Stimulated activated CD4-positive, alpha-beta T cell treated with anti-CD3 and anti-CD28 coated beads, Interleukin-12 subunit alpha, Interleukin-12 subunit beta, amount 100 ng/mL, for 4 hours (primary cell): ENCODE measurements at places on chromosomes 13 and 19.

- no peak for DNase-seq
Measured at GRCh38 chr19:42113641-42114348, 18.5 kb downstream of the POU2F2 start.

DNA sequence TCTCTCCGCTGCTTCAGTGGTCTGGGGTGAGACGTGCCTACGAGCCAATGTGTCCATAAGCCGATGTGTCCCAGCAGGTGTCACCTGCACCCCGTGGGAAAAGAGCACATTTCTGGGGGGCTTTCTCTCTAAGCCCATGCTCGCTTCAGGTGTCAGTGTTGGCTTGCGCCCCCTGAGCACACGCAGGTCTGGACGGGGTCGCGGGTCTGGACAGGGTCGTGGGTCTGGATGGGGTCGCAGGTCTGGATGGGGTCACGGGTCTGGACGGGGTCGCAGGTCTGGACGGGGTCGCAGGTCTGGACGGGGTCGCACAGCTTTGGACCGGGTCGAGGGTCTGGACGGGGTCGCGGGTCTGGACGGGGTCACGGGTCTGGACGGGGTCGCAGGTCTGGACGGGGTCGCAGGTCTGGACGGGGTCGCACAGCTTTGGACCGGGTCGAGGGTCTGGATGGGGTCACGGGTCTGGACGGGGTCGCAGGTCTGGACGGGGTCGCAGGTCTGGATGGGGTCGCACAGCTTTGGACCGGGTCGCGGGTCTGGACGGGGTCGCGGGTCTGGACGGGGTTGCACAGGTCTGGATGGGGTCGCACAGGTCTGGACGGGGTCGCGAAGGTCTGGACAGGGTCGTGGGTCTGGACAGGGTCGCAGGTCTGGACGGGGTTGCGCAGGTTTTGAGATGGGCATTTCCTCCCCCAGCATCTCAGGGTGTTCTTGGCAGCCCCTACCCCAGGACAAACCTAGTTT, 24.5 kb upstream of the TFDP1 start:
- no peak for DNase-seq

GRCh38 chr13:48500652-48501197, 32.2 kb downstream of the RCBTB2 start:
- no peak for DNase-seq

DNA sequence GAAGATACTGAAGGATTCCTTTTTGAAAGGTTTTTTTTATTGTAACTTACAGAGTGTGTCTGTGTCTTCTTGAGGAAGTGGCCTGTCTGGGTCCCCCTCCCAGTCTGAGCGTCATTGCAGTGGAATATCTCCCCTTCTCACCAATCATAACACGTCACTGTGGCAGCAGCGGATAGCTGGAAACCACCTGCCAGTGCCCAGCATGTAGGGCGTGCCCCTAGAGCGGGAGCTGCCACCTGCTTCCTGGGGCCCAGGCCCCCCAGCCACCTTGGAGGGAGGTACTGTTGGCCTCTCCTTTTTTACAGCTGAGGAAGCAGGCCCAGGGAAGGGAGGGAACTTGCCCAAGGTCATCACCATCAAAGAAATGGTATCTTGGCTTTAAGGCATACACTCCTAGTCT, 4.6 kb upstream of the DNM2 start:
- DNase-seq = no peak

DNA sequence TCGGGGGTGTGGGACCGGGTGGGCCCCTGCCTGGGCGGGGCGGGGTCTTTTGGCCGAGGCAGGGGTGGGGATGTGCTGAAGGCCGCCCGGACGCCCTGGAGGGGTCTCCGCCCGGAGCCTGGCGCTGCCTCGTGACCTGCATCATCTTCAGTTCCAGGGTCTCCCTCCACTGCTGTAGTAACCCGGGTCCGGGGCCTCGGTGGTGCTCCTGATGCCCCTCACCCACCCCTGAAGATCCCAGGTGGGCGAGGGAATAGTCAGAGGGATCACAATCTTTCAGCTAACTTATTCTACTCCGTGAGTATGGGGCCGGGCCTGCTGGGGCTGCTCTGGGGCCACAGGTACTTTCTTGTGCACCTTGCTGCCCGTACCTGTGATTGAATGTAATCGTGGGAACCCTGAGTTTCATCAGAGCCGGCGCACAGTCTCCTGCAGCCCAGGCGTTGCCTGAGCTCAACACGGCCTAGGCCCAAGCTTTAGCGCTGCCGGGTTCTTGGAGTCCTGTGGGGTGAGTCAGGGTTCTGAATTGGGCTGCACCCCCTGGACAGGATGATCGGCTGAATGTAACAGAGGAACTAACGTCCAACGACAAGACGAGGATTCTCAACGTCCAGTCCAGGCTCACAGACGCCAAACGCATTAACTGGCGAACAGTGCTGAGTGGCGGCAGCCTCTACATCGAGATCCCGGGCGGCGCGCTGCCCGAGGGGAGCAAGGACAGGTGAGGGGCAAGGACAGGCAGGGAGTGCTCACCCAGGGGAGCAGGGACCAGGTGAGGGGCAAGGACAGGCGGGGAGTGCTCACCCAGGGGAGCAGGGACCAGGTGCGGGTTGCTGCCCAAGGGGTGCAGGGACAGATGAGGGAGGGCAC, 10.5 kb downstream of the PEAK3 start:
- no peak for DNase-seq

DNA sequence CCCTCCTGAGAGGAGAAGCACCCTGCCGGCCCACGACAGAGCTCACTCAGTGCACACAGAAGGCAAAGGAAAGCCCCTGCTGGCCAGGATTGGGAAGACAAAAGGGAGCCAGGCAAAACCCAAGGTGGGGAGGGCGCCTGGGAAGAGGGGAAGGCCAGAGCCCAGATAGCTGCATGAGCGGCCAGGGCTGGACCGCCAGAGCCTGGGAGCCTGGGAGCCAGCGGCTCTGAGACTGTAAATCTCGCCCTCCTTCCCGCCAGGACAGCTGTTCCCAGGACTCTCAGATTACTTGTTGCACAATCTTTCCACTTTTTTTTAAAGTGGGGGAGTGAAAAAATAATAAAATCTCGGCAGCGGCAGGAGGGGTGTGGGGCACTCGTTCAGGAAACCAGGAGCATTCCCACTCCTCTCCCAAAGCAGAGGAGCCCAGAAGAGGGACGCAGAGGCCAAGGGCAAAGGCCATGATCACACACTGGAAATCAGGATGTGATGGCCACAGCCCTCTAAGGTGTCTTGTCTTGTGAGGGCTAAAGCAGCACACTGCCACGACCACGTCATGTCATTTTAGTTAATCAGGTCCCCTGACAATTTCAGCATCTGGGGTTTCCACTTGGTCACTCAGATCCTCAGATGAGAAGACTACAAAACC, 19.6 kb upstream of the EPHX3 start:
- no peak for DNase-seq

DNA sequence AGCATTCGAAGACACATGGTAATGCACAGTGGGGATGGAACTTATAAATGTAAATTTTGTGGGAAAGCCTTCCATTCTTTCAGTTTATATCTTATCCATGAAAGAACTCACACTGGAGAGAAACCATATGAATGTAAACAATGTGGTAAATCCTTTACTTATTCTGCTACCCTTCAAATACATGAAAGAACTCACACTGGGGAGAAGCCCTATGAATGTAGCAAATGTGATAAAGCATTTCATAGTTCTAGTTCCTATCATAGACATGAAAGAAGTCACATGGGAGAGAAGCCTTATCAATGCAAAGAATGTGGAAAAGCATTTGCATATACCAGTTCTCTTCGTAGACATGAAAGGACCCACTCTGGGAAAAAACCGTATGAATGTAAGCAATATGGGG, 16.2 kb upstream of the ZNF763 start:
- no peak for DNase-seq

DNA sequence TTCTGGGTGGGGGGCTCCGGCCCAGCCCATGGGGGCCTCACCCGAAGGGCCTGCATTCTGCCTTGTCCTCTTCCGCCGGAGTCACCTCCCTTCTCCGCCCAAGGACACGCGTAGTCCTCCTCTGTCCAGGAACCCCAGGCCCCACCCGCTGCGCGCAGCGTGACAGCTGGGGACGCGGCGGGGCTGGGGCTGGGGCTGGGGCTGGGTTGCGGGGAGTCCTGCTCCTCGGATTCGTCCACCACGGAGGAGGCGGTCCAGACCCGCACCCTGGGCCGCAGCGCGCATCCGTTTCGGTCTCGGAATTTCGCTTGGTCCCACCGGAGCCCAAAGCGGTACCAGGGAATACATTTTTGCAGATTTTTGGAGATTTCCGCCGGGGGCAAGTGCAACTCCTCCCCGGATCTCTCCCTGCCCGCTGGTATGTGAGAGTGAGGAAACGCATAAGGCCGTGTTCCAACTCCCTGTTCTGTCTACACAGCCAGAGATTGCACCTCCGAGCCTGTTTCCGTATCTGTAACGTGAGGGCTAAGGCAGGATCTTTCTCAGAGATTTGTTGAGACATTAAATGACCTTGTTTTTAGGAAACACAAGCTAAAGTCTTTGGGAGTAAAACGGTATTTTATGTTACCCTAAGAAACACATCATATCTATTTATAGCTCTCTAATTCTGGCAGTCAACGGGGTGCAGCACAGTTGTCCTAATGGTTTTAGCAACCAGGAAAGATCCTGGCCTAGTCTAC, at the start of gene COX7A1:
Gene COX7A1 (minus strand): TSS at position 96 of the 740 bp plus-strand sequence. CDS start 40 bp downstream, at position 56.
- no peak for DNase-seq

GRCh38 chr19:2048104-2048958, 2.7 kb downstream of the MKNK2 start:
- no peak for DNase-seq

GRCh38 chr13:40777809-40778175, 6.8 kb upstream of the MRPS31 start:
- DNase-seq = no peak

DNA sequence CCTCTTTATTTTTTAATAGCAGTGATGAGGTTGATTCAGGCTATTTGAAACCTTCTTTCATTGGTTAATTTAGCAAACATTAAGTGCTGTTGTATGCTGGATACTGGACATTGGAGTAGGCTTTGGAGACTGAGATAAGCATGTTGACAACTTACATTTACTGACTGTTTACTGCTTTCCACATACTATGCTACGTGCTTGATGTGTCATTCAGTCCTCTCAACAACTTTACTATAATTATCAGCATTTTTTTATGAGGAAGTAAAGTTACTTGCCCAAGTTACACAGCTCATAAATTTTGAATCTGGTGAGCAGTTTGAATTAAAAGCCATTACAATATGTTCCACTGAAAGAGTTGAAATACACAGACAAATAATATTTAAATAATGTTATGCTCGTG, 83.8 kb downstream of the GJA3 start:
- no peak for DNase-seq

DNA sequence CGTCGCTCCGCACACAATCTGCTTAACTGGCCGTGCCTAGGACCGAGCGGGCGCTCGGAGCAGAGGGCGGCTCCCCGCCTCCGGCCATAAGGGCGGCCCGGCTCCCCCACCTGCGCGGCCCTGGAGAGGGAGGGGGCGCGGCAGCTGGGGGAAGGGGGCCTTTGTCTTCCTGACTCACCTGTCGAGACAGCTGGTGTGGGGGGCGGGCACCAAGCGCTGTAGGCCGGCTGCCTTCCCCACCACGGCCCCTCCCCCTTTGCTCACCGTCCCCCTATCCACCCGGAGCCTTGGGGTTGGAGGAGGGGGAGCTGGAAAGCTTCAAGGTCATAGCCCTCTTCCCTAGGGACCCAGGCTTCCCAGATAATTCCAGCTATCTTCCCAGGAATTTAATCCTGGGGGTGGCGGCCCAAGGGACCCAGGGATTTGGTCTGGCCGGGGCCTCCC, 1.2 kb downstream of the VASP start:
- no peak for DNase-seq

DNA sequence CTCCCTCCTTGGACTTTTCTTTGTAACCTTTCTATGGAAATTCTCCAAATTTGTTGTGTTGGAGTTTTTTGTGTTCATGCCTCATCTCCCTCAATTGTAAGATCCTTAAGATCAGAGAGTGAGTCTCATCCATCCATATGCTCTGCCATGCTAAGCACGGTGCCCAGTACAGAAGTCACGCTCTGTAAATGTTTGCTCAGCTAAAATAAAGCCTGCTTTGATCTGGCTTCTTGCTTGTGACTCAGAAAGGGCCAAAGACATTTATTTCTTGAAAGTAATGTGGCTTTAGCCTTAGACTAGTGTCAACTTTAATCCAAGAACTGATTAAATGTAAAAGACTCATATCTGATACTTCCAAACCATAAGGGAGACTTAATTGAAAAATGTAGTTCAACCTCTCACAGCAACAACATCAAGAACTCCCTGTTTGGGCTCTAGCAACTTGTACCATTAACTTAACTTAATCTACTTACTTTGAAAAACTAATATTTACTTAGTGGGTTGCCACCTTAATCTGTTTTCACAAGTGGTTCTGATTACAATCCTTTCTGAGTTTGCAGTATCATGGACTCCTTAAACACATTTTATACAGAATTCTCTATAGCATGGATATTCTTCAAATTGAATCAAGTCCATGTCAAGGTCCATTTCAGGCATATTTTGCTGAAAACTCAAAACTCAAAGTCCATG, 100.2 kb downstream of the KL start:
- DNase-seq = no peak

GRCh38 chr19:2732883-2733282, 6.9 kb downstream of the SLC39A3 start:
- no peak for DNase-seq

DNA sequence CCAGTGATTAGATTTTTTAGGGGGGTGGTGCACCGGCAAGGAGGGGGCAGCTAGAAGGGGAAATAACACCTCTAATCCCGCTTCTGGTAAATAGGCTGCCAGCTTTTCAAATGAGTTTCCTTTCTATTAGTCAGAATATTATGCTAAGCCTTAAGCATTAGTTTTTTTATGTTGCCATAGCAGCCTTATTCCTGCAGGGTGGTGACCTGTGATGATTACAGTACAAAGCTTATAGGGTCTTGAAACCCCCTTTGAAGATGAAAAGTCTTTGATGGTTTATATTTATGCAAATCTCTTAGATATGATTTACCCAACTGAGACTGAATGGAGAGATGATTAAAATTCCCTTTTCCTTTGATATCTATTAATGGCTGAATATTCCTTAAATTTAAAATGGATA, 109.8 kb downstream of the ZIC5 start:
- DNase-seq = no peak

GRCh38 chr19:10433131-10433536, 12.8 kb downstream of the PDE4A start:
- DNase-seq = no peak
